CD4-positive, CD25-positive, alpha-beta regulatory T cell (primary cell): ENCODE measurements at places on chromosomes 3 and 15. TPM values are rescaled to one million over a fixed set of nuclear protein-coding genes. Genes with fewer than 3 reads are reported as not detected.

GOLGA6L10 gene
- not detected for polyA plus RNA-seq

KCNMB2 gene
- polyA plus RNA-seq, result not detected

SLC15A2 gene
- 0.13 TPM for polyA plus RNA-seq

GP5 gene
- 1.5 TPM for polyA plus RNA-seq

PTH1R gene
- not detected for polyA plus RNA-seq

SERF2 gene
- polyA plus RNA-seq, result 2,055 TPM

CHST13 gene
- polyA plus RNA-seq, result not detected

SAMMSON gene
- not detected for polyA plus RNA-seq

CCRL2 gene
- 1.4 TPM for polyA plus RNA-seq

GHRL gene
- not detected for polyA plus RNA-seq

APBA2 gene
- 22.2 TPM for polyA plus RNA-seq

SLC35G2 gene
- not detected for polyA plus RNA-seq

OSTN gene
- not detected for polyA plus RNA-seq

ADGRG7 gene
- not detected for polyA plus RNA-seq

GCNT3 gene
- 0.32 TPM for polyA plus RNA-seq

CHRNA5 gene
- 0.29 TPM for polyA plus RNA-seq

TMIE gene
- polyA plus RNA-seq, result 1.5 TPM

SMCO1 gene
- not detected for polyA plus RNA-seq

SPATA12 gene
- polyA plus RNA-seq, result not detected
